ENCODE measurements at places on chromosomes 1 and 21.

GRCh38 chr1:165387961-165388360, 31.4 kb upstream of the LMX1A start:
- DNase-seq: no peak

GRCh38 chr1:110540891-110541685, 22.1 kb upstream of the KCNA10 start:
- DNase-seq: no peak

DNA sequence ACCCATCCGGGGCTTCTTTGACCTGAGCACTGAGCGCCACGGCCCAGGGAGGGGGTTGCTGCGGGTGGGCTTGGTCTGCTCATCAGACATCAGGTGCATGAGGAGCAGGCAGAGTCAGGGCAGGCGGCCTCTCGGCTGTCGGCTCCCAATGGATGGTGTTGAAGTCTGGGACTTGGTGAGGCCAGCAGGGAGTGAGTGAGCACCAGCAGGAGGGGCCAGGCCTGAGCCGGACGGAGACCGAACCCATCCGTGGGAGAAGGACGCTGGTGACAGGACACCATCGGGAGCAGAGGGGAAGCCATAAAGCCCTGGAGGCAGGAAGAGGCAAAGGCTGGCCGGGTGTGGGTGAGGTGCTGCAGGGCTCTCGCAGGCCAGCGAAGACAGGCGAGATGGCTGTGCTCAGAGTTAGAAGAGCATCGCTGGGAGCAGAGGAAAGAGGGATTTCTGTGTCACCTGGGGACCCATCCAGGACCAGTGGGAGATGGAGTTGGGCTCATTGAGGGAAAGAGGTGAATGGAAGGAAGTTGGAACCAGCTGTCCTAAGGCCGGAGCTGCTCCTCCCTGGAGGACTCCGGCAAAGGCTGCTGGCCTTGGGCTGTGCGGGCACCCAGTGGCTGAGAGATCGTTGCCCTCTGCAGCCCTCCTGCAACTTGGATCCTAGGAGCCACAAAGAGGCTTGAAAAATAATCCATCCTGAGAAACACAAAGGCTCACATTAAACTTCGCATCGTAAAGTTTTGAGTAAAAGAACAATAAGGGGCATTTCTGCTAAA, 49.9 kb downstream of the PDE9A start:
- no peak for DNase-seq

- no peak for DNase-seq
Observed at GRCh38 chr1:191634801-191635508, 523.3 kb upstream of the RGS18 start.

- DNase-seq: no peak
Observed at GRCh38 chr1:44316231-44316759, 38.8 kb downstream of the ERI3 start.

DNA sequence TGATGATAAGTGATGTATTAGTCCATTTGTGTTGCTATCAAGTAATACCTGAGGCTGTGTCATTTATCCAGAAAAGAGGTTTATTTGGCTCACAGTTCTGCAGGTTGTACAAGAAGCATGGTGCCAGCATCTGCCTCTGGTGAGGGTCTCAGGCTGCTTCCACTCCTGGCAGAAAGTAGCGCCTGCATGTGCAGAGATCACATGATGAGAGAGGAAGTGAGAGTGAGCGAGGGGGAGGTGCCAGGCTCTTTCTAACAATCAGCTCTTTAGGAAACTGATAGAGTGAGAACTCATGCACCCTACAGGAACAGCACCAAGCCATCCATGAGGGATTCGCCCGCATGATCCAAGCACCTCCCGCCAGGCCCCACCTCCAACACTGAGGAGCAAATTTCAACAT, 2.2 kb upstream of the FHAD1 start:
- DNase-seq: no peak
